ENCODE measurements at places on chromosomes 1 and 21.

DNA sequence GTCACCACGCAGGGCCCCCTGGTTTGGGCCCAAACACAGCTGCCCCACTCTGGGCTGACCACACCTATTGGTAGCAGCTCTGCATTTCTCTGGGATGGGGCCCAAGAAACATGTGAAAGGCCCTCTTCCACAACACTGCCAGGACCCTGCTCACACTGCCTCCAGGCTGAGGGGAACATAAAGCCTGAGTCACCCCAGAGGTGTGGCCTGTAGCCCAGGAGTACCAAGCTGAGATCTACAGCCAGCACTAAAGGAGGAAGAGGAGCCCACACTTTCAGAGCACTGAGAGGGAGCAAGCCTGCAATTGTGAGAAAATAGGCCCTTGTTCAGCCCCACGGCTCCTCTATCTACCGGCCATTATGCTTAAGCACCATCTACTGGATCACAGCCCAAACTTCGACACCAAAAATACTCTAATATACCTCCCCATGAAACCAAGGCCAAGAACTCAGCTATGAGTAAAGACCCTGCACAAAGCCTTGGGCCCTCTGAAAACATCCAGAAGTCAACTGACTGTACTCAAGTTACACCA is 14.4 kb upstream of the OR2T10 start:
- DNase-seq, result peak; percentile 4

DNA sequence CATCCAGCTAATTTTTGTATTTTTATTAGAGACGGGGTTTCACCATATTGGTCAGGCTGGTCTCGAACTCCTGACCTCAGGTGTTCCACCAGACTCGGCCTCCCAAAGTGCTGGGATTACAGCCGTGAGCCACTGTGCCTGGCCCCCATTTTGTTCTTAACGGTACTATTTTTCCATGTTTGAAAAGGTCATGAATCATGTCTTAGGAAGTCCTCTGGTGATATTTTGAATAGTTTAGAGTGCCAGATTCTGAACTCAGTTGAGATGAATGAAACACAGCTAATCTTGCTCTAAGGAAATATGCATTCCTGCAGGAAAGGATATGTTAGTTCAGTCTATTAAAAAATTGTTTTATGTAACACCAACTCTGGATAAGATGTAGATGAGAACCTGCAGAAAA is 62.6 kb upstream of the ATP2B4 start:
- no peak for DNase-seq

GRCh38 chr1:114509596-114510273 is 1.3 kb downstream of the TRIM33 start:
- no peak for DNase-seq

- no peak for DNase-seq
Observed at GRCh38 chr1:77339326-77339725, 57.5 kb downstream of the AK5 start.

DNA sequence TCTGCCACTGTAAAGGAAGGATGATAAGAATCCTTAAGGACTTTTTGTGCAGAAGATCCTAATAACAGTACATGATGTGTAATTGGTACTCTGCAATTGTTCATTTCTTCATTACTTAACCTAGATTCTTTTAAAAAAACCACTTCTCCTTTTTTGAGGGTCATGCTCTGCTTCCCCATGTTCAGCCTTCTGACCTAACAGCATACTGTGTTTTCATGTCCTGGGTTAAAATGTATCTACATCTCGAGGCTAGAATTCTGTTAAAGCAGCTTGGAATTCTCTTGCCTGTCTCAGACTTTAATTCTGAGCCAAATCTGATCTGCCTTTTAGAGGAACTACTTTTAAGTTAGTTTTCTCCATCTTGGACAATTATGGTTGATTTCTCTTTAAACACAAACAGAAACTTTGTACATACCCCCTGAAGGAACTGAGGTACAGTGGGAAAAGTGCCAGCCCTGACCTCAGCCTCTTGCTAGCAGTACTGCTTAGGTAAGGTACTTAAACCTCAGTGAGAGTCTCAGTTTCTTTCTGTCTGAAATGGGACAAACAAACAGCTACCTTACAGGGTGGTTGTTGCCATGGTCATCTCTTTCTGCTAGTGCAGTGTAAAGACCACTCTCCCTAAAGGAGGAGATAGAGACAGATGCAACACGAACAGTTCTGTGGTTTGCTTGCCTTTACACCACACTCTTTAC is 103.2 kb upstream of the DYNLT5 start:
- DNase-seq, result no peak

DNA sequence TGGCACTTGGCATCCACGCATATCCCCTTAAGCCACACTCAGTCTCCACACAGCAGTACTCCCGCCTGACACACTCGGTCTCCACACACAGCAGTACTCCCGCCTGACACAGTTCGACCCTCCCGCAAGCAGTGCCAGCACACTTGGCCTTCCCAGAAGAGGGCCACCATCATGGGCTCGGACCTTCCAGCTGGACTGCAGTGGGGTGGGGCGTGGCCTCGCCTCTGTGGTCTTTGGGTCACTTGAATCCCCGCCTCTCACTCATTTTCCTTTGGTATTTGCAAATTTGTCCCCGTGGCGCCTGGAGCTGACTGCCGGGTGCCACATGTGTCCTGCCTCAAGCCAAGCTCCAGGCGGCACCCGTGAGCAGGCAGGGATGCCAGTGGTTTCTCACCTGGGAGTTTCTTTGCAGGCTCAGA is 63.7 kb downstream of the FAAP20 start:
- DNase-seq, result no peak

DNA sequence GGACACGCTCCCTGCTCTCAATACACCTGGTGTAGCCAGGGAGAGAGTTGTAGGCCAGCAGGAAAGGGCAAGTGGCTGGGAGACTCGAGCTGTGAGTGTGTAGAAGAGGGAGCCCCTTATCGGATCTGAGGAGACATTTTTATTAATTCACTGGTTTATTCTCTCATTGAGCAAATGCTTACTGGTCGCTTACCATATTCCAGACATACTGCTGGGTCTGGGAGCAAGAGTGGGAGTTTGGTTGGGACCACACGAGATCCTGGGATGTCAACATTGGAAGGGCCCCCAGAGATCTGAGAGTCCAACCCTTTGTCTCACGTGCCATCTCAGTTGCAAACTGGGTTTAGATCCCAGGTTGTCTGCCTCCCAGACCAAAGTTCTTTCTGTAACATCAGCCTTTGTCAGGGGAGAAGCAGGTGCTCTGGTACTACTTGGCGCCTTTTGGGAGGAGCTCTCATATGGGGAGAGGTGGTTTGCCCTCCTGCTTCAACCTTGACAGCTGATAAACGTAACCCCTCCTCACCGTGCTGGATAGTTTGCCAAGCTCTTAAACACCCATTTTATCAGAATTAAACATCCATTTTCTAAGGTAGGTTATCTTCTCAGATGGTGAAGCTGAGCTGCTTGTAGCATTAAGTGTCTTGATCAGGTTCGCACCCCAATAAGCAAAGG is 742 bp downstream of the TMEM222 start:
- DNase-seq, result no peak

DNA sequence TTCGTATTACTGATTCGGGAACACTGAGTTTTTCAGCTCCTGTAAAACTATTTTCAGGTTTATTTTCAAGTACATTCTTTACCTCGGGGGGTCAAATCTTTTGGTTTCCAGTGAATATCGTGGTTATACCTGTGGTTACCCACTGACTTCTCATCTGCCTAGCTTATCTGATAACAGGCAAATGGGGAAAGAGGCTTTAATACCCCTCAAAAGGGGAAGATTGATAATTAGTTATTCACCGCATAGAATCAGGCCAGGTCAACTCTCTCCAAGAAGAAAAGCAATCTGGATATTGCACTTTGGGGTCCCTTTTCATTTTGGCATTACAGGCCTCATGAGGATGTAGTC is 23.0 kb downstream of the RUNX1 start:
- no peak for DNase-seq

DNA sequence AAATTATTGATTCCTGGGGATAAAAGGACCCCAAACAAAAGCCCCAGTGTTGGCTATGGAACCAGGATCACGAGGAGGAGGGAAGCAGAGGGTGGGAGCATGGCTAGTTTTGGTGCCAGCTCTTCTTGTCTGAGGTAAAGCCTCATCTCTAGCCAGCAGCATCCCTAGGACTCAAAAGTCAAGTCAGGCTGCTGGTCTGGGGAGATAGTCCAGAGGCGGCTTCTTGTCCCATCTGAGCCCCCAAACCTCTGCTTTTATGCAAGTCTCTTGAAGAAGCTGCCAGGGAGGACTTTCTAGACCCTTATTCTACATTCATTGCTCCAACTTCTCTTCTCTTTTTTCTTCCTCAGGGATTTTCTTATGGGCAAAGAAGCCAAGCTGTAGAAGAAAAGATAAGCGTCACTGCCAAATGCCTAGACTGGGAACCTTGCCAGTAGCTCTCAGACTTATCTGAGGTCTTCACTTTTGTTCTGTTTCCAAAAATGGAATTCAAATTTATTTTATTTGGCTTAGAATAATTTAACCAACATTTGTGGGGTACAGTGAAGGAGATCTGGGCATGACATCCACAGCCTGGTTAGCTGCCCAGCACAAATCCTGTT is 6.9 kb upstream of the ANKRD35 start:
- no peak for DNase-seq

DNA sequence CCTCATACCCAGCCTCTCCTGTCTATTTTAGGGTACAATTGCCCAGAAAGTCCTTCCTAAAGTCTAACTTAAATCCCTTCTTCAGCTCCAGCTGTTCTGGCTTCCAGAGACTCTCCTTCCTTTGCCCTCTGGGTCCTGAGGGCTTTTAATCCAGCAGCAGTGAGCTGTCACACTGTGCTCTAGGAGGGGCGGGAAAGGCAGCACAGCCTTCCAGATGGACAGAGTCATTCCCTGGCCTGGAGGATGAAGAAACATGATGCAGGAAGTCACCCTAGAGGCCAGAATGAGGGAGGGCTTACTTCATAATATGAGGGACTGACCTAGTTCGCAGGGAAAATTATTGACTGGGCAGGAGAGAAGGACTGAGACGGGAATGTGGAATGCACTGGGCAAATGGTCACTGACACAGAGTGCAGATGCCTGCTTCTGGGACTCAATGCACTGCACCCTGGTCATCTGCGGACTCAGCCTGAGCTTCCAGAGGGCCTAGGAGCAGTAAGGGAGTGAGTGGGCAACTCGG is 1.3 kb downstream of the SH2D2A start:
- DNase-seq, result no peak

GRCh38 chr1:38608202-38608864 is 251.2 kb downstream of the RRAGC start:
- DNase-seq, result no peak

DNA sequence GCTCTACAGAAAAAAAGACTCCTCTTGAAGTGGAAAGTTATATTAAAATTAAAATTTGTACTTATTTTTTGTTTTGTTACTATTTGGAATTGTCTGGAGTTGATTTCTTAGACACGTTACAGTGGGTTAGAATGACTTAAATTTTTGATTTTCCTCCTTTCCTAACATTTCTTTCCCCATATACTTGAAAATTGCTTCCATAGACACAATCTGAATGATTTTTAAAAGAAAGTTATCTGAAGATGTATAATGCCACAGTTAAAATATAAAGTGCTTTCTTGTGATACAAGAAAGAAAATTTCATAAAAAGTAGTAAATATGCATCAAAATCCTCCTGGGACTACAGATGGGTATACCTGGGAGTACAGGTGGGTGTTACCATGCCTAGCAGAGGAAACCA is 2.3 kb downstream of the HS2ST1 start:
- no peak for DNase-seq

- no peak for DNase-seq
Observed at GRCh38 chr21:28393279-28393678, 599.4 kb downstream of the LTN1 start.

DNA sequence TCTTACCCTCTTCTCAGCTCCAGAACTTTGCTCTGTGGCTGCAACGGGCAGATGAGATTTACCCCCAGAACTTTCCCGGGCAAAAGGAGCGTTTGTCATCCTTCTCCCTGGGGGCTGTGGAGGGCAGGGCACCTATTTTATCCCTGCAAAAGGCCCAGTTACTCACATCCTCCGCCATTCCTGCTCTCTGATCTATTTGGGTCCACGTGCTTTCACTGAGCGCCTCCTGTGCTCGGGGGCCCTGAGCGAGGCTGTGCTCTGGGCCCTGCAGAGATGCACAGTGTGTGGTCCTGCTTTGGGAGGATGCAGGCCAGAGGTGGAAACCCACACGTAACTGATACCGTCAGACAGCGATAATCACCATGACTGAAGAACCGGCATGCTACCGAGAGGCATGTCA is 2.4 kb upstream of the CSMD2 start:
- no peak for DNase-seq

DNA sequence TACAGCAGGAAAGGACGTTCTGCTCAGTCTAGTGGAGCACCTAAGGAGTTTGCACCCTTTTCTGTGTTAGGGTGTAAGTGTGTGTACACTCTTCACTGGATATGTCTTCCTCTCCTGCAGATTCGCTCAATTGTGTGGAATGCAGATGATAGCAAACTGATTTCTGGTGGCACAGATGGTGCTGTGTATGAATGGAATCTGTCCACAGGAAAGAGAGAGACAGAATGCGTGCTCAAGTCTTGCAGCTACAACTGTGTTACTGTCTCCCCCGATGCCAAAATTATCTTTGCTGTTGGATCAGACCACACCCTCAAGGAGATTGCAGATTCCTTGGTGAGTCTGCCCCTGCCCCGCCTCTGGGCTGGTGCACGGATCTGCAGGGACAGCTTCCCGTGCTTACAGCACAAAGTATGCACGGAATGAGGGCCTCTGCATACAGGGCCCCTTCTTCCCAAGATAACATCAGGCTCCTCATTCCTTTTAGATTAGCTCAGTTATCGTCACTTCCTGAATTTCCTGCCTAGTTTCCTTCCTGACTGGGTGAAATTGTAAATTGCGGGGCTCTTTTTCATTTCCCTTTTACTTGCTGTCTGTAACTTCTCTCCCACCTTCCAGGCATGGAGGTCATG is 34.6 kb downstream of the CFAP57 start:
- DNase-seq, result no peak

DNA sequence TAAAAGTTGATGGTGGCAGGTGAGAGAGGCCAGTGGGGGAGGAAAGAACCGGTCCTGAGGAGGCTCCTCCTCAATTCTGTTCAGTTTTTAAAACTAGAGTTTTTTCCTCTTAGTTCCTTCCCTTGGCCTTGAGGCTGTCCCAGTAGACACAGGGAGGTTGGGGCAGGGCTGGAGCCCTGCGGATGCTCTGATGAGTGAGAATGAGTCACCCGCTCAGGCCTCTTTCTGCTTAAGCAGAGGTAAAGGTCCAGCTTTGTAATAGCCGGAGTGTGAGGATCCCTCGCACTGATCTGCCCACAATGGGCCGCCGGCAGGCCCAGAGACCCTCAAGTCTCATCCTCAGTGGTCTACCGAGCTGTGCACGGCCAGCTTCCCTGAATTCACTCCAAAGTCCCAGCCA is 49.6 kb upstream of the IRF2BP2 start:
- no peak for DNase-seq

- no peak for DNase-seq
Observed at GRCh38 chr1:14517841-14518180, 80.7 kb upstream of the KAZN start.

DNA sequence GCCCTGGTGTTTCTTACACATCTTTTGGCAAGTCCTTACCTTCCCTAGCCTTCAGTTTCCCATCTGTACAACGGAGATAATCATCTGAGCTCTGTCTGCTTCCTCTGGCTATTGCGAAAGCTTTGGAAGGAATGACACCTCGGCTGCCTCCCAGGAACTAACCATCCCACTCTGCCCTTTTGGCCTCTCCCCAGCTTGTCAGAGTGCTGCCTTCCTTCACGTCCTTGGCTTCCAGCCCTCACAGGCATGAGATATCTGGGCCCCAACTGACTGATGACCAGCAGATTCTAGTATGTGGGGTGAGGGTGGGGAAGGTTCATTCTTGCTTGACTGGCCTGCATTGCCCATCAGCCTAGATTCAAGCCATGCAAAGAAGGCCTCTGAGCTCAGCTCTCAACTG is 253.1 kb upstream of the FGGY start:
- DNase-seq, result no peak

Measured in activated CD4-positive, alpha-beta T cell treated with anti-CD3 and anti-CD28 coated beads, Interleukin-2, amount 50 U/mL, for 24 hours (primary cell).